ENCODE measurements at places on chromosomes 12 and 14.

DNA sequence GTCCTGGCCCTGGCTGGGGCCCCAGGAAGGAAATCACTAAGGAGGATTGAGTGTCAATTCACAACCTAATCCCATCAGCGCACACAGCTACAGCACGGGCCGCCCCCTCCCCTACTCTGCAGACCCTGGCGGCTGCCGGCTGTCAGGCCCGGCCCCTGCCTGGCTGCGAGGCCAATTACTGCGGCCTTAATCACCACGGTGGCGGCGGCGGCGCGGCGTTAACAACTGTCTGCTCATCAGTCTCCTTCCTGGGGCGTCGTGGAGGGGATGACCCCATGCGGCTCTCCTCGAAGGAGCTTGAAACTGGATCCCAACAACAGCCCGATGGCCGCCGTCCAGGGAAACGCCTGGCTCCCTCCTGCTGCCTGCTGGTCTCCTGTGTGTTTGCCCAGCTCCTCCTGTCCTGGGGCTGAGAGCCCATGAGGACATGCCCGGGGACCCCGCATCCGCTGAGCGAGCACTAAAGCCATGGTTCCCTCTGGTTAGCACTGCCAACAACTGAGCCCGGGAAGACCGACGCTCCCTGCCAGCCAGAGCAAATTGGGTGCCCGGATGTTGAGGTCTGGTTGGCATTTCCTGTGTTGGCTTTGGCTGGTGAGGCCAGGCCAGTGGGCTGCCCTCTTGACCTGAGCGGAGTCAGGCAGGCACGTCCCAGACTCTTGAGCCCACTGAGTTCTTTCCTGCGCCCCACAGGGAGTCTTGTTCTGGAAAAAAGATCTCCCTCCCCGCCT is 21.8 kb upstream of the EIF2B2 start:
- DNase-seq, result no peak

- peak; percentile 44 for DNase-seq
Observed at GRCh38 chr12:48780381-48781025, 8.4 kb downstream of the ADCY6 start.

GRCh38 chr12:83904175-83904574 is 1008.4 kb downstream of the SLC6A15 start:
- no peak for DNase-seq

DNA sequence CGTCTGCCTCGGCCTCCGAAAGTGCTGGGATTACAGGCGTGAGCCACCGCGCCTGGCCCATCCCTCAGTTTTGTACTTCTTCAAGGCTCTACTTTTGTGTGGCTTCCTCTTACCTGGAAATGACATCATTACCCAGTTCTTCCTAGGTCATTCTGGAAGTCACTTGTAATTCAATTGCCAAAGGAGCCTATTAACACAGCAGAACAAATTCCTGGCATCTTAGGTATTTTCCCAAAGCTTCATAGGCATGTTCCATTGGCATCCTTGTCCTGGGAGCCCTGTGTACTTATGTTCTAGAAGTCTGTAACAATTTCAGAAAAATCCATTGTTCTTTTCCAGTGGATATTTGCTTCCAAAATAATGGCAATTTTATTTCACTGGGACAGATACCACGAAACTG is 60.6 kb downstream of the DAAM1 start:
- DNase-seq, result no peak

DNA sequence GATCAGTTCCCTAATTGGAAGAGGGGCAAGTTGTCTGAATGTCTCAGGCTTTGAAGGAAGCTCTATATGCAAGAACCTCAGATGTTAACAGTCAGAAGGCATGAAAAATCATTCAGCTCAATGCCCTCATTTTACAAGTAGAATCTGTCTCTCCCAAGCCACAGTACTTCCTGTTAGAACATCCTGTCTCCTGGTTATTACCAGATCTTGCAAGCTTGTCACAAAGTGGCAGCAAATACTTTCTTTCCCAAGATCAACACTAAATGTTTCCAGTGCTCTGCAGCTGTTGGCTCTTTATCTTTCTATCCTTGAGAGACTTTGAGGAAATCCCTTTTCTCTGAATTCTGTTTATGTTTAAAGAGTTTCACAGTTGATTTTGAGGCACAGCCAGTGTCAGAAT is 235.5 kb downstream of the AKAP6 start:
- no peak for DNase-seq

DNA sequence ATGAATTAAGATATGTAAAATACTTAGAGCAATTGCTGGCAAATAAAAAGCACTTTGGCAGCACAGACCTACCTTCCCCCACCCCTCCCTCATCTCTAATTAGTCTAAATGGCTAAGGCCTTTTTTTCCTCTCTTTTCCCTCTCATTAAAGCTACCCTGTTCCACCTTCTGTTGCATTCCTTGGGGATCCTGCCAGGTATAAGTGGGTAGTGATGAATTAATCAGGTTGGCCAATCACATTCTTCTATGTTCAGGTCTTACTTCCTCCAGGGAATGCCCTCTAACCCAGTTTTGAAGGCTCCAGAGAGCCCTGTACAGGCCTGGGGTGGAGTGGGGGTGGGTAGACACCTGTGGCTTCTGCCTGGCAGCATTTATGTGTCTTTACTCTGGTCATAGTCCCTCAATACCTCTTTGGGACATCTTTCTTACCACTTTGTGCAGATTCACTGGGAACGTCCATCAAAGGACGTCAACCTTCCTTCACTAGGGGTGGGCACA is 28.4 kb downstream of the HSPB8 start:
- DNase-seq, result no peak

Data from transverse colon (tissue), 4 donors.